Hepatocyte (in vitro differentiated cells): ENCODE measurements at places on chromosomes 7 and 10. TPM values are rescaled to one million over a fixed set of nuclear protein-coding genes. Genes with fewer than 3 reads are reported as not detected.
A peak's percentile ranks its signal among the peaks of the same experiment; 100 is the strongest.

DNA sequence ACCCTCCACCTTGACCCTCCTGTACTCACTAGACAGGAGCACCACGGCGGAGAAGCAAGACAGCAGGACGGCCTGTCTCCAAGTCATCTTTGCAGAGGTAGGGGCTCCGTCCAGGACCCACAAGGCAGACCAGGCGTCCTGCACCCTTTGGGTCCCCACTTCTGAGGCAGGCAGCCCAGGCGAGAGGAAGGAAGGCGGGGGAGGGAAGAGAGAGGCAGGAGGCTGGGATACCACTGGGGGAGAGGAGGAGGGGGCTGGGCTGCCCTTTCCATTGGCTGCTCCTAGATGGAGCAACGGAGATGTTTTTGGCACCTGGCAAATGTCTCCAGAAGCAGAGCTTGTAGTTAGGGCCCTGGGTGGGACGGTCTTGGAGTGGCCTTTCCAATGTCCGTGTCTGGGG, at the start of gene UCMA:
UCMA (minus strand) TSS at position 203 of the 400 bp plus-strand sequence; CDS start at position 87, 116 bp downstream.
- DNase-seq: no peak

DNA sequence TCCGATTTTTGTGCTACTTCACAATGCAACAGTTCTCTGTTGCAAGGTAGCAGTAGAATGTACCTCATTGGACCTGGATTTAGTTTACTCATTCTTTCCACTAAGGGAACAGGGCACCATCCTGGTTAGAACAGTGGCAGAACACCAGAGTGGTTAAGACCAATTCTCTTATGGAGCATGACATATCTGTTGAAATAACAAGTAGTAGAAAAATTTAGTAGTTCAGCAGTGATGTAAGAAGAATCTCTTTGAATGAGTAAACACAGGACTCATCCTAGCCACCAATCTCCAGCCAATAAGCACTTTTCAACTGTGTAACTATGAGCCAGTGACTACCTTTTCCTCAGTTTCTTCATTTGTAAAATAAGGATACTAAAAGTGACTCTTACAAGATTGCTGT, 2.4 kb downstream of the ANKRD22 start:
- DNase-seq: no peak

DNA sequence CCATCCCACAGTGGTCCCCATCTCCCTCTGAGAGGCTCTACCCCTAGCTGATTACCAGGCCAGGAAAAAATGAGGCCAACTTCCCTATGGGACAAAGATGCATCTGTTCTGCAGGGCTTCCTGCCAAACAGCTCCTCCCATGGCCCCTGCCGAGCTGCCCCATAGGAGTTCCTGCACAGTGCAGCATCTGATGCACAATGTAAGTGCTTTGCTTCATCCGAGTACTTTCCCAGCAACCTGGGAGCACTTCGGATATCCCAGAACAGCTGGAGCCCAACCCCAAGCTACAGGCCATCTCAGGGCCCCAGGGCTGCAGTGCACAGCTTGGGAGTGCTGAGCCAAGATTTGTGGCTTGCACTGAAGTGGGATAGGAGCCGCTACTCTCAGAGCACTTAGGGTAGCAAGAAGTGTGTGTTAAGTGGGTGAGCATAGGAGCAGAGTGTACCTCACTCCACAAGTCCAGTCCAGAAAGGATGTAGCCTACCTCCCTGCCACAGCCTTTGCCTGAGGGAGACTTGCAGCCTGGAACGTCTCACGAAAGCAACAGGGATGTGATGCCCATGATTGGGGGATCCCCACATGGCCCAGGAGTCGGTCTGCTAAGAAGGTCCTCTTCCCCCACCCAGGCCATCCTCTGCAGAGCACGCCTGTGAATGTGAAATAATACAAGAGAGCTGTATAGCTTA, 209.6 kb upstream of the VWC2 start:
- no peak for DNase-seq

DNA sequence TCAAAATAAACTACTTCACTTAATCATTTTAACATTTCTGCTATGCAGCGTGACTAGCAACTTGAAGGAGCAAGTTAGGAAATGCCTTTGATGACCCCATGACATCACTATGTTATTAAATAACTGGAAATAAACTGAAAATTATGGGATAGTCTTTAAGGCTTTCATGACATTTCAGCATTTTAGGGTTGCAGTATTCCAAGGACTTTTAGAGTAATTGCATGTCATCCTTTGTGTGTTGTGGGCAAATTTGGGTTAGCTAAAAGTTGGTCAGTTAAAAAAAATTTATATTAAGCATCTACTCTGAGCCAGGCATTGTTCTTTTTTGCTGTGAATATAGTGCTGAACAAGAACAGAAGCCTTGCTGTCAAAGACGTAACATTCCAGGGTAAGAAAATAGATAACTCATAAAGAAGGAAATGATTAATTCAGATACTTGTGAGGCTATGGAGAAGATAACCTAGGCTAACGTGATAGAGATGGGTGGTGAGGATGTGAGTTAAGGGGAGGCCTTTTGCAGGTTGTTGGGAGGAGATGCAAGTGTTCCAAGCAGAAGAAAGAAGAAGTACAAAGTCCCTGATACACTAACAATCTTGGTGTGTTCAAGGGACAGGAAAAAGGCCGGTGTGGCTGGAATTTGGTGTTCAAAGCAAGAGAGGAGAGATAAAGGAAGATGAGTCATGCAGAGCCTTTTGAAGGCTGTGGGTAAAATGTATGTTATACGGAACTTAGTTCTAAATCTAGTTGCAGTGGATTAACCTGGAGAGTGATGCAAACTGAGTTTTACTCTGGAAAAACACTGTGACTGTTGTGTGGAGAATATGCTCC, 610.2 kb downstream of the AUTS2 start:
- peak; percentile 61 for DNase-seq

GRCh38 chr10:6108631-6109443, 20.0 kb downstream of the RBM17 start:
- peak; percentile 58 for DNase-seq

The HOXA10 gene
- total RNA-seq: 9.9 and 15.1 TPM in 2 replicates
